ENCODE measurements at places on chromosomes 1 and 21. TPM values are rescaled to one million over a fixed set of nuclear protein-coding genes. Genes with fewer than 3 reads are reported as not detected.

Gene SYPL2
- total RNA-seq, result 0.13 TPM

Gene CAPN8
- not detected for total RNA-seq

Gene OR2AK2
- total RNA-seq, result not detected

Gene GABRD
- total RNA-seq, result not detected

Data from activated T-cell treated with anti-CD3 and anti-CD28 coated beads, Interleukin-2, amount 50 U/mL, for 4 hours (primary cell).